Adrenal gland (tissue), 19 donors: ENCODE measurements at places on chromosomes 6 and 20. TPM values are rescaled to one million over a fixed set of nuclear protein-coding genes. Genes with fewer than 3 reads are reported as not detected.
A peak's percentile ranks its signal among the peaks of the same experiment; 100 is the strongest.

- DNase-seq = no peak
- no peak overlapping the region for H3K27ac ChIP-seq
- H3K4me3 ChIP-seq = no peak overlapping the region
- H3K27me3 ChIP-seq = no peaks in the 10 kb centered on the region
- H3K36me3 ChIP-seq = no peaks in the 10 kb centered on the region
Measured at GRCh38 chr6:145904391-145904790, 59.8 kb downstream of the SHPRH start.

GRCh38 chr20:38377039-38377685 lies 30.9 kb downstream of the LBP start:
- H3K4me1 ChIP-seq = no peaks in the 10 kb centered on the region

DNA sequence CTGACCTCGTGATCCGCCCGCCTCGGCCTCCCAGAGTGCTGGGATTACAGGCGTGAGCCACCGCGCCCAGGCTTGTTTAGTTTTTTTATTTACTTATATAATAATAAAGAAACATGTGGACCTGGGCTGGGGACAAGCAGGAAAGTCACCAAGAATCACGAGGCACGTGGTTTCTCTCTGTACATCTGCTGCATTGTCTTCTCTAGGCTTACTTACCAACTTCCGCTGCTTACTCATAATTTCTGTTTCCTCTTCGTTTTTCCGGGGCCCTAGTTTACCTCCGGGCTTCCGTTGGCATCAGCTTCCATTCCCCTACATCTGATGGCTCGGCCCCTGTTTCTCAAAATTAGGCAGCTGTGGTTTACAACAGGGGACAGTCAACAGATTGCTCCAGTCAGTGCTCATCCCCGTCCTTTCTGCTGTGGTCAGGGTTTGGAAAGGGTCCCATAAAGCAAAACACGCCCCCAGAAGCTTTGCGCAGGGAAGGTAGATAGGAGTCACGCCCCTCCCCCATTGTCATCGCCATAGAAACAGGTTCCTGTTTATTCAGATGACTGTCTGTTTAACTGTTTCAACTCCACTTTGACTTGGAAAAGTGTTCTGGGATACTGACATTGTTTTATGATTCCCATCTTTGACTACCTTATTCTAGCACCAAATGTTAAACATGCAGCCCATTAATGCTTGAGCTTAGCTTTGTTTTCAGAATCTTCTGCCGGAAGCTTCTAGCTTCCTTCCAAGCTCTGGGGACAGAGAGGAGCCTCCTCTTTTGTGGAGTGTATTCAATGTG lies 31.9 kb upstream of the TXLNB start:
- H3K27me3 ChIP-seq = no peaks in the 10 kb centered on the region
- H3K36me3 ChIP-seq = no peaks in the 10 kb centered on the region
- peaks cover 6% of the 10 kb centered on the region for H3K4me1 ChIP-seq
- no peak overlapping the region for H3K4me3 ChIP-seq
- H3K27ac ChIP-seq = no peak overlapping the region
- DNase-seq = peak; percentile 79

DNA sequence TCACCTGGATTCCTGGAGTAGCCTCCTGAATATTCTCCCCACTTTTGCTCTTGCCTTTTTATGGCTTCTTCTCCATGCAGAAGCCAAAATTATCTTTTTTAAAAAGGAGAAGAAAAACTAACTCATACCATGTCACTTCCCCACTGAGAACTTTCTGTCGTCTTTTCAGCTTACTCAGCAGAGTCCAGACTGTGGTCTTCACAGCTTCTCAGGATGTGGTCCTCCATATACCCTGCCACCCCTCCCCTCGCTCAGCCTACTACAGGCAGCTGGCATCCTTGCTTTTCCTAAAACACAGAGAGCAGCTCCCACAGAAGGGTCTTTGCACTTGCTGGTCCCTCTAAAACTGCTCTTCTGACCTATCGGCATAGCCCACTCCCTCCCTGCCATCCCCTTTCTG lies 89.4 kb upstream of the ISM1 start:
- no peaks in the 10 kb centered on the region for H3K36me3 ChIP-seq
- no peak overlapping the region for H3K27ac ChIP-seq
- no peaks in the 10 kb centered on the region for H3K27me3 ChIP-seq
- no peak for DNase-seq
- no peaks in the 10 kb centered on the region for H3K4me1 ChIP-seq
- no peak overlapping the region for H3K4me3 ChIP-seq

DNA sequence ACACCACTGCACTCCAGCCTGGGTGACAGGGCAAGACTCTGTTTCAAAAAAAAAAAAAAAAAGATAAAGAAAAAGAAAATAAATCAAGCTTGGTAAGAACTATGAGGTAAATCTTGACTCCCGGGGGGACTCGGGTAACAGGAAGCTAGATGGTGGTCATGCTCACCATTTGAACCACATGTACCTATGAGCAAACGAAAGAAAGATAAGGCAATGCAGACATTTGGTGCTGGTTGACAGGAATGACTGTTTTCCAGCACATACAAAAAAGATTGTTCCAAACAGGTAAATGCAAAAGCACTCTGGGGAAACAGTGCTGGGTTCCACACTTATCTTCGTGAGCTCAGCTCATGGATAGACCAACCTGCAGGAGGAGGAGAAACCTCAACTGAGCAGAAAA lies 22.8 kb upstream of the PTPN1 start:
- H3K4me1 ChIP-seq = peaks cover 5% of the 10 kb centered on the region
- no peaks in the 10 kb centered on the region for H3K36me3 ChIP-seq
- H3K4me3 ChIP-seq = no peak overlapping the region
- DNase-seq = no peak
- no peak overlapping the region for H3K27ac ChIP-seq

PARD6B gene
- 5.3 TPM for total RNA-seq

LPIN3 gene
- total RNA-seq = 4.7 TPM
